IPS-NIHi11 (cell line): ENCODE measurements at places on chromosomes 5 and 9.

DNA sequence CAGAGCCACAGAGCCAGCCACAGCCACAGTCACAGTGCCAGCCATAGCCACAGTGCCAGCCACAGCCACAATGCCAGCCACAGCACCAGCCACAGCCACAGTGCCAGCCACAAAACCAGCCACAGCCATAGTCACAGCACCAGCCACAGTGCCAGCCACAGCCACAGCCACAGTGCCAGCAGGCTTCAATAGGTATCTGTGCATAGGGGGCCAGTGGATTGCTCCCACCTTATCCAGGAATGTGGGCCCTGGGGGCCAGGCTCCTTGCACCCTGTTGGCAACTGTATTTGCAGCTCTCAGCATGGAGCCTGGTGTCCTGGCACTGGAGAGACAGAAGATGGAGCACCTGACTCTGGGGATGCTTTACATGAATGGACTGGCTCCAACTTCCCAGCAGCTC, 111.7 kb upstream of the IRX2 start:
- no peak for DNase-seq

DNA sequence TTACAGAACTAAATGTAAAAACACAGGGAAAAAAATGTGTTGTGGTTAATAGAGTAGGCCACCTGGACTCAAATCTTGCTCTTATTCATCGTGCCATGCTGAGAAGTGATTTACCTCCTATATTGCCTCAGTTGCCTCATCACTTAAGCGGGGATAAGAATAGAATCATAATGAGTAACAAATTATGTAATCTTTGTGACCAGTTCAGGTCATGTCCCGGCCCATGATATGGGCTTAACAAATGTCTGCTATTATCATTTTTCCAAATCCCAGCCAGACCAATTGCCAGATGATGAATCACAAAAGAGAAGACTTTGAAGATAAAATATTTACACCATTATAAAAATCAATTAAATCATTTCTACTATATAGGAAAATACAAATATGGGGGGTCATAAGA, 89.8 kb downstream of the CDH6 start:
- DNase-seq = no peak

GRCh38 chr9:96116275-96117064, 185.5 kb downstream of the HSD17B3 start:
- DNase-seq = no peak

DNA sequence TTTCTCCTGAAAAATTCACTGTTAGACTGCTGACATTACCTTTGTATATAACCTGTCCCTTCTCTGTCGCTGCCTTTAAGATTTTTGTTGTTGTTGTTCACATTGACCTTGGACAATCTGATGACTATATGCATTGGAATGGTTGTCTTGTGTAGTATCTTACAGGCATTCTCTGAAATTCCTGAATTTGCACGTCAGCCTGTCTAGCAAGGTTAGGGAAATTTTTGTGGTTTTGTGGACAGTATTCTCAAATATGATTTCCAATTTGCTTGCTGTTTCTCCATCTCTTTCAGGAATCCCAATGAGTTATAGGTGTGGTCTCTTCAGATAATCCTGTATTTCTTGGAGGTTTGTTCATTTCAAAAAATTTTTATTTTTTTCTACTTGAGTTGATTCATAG, 140.8 kb downstream of the PRR16 start:
- no peak for DNase-seq

DNA sequence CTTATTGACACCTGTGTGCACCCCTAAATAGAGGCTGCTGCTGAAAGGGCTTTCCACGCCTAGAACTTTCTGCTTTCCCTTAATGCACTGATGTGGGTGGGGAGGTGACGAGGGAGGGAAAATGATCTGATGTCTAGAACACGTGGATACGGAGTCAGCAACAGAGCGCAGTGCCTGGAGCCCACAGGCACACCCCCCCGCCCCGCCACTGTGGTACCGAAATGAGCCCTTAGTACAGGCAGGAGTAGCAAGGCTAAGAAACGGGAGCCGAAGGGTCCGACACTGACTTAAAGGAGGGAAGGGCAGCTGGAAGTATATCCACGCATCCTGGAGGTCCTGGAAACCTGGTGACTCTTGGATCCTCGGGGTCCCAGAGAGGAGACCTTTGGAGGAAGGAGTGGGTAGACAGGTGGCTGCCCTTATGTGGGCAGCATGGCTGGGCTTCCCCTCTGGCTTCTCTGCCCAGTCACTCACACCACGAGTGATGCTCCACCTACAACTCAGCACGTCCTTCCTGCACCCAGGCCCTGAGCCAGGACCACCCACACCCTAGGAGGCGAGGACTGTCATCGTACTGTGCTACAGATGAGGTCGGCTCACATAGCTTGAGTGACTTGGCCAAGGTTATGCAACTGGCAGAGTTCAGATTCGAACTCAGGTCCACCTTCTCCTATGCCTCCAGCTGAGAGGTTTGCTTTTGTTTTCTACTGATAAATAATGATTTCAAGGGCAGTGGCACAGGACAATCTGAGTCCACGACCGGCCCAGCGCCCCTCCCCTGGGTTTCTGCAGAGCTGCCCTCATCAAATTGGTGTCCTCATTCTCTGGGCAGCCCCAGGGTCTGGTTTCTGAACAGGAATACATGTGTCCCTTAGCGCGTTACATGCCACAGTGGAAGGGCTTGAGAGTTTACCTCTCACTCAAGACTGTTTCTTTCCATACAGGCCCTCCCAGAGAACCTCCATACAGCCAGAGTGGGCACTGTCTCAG, 4.7 kb upstream of the VAV2 start:
- no peak for DNase-seq

DNA sequence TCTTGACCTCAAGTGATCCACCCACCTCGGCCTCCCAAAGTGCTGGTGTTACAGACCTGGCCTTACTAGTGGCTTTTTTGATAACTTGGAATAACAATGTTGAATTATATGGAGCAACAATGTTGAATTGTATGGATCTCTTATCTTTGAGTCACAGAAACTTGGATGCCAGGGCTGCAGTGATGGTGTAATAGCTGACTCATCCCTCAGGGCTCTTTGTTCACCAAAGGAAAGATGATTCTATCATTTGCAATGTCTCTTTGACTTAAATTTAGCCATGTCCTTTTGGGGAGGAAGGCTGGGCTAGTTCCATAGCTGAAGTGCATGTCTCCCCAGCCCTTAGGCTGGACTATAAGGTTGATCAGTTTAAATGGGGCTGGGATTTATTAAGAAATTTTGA, 172.3 kb downstream of the PDZD2 start:
- DNase-seq = no peak

DNA sequence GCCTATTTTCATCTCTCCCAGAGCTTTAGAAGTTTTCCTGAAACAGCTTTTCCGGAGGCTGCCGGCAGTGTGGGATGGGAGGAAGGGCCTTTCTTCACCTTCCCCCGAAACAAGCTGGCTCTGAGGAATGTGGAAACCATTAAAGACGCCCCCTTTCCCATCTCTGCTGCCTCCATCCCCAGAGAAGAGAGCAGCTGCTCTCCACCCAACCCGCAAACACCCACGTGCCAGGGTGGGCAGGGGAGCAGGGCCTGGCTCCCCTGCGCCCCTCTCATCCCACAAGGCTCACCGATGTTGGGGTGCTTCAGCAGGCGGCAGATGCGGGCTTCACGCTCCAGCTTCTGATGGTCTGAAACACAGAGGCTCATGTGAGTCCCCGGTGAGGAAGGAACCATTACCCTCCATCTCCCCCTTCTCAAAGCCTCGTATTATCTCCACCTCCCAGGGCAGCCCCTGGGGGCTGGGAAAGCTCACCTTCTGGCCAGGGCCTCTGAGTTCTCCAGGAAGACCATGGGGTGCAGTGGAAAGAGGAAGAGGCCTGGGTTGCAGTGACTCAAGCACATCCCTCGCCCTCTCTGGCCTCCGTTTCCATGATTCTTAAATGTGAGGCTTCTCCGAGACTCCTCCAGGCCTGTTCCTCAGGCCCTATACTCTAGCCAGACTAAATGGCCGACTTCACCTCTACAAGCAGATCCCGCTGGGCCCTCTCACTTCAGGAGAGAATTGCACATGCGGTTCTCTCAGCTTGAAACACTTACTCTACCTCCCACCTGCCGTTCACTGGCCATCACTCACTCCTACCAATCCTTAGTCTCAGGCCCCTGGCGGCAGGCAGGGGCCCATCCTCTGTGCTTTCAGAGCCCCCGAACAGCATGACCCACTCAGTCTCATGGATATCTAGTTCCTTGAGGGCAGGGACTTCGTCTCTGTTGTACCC, 24.6 kb downstream of the CAMK2A start:
- no peak for DNase-seq

GRCh38 chr5:135360278-135361274, 38.5 kb downstream of the MACROH2A1 start:
- no peak for DNase-seq

- DNase-seq = no peak
These were observed 93.9 kb downstream of the ZSWIM6 start for GRCh38 chr5:61425918-61426317.

DNA sequence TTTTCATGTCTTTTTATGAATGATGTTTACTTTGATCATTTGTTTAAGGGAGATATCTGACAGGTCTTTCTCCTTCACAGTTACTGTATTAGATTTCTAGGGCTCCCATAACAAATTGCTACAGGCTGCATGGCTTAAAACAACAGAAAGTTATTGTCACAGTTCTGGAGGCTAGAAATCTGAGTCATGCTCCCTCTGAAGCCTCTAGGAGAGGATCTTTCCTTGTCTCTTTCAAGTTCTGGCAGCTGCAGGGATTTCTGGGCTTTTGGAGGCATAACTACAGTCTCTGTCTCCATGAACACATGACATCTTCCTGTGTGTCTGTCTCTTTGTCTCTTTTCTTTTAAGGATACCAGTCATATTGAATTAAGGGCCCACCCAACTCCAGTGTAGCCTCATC, 557.3 kb upstream of the SEMA6A start:
- DNase-seq = no peak

- no peak for DNase-seq
These were observed 89.1 kb downstream of the ZNF354C start for GRCh38 chr5:179149278-179149677.

DNA sequence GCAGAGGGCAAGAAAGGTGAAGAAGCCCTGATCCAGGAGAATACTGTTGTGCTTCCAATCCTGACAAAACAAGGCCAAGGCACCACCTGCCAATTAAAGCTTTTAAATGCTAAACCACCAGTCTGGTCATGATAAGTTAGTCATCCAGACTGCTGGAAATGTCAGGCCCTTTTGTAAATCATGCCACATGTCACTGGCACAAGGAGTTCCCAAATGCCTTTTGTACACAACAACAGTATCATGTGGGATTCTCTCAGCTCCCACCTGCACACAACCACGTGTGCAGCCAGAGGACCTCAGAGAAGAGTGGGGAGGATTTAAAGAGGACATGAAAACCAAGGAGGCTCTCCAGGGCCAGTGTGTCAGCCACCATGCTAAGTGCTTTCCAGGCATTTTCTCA, 99.3 kb downstream of the CDK5RAP2 start:
- DNase-seq = no peak
